ENCODE measurements at places on chromosomes 12 and 14.
A peak's percentile ranks its signal among the peaks of the same experiment; 100 is the strongest.

GRCh38 chr12:109513977-109514376, 36.5 kb downstream of the UBE3B start:
- DNase-seq, result no peak

- DNase-seq, result no peak
These were observed 1.8 kb upstream of the PARP2 start for GRCh38 chr14:20341646-20342045.

- DNase-seq, result no peak
These were observed 8.8 kb upstream of the KRT74 start for GRCh38 chr12:52582486-52582885.

DNA sequence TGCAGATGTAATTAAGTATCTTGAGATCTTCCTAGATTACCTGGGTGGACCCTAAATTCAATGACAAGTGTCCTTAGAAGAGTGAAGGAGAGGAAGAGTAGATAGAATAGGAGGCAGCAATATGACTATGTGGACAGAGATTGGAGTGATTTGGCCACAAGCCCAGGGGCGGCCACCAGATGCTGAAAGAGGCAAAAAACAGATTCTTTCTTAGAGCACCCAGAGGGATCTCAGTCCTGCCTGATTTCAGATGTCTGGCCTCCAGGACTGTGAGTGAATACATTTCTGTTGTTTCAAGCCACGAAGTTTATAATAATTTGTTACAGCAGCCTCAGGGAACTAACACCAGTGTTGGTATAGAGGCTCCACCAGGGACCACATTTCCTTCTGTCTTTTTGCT, 67.3 kb downstream of the DACT1 start:
- DNase-seq, result no peak

DNA sequence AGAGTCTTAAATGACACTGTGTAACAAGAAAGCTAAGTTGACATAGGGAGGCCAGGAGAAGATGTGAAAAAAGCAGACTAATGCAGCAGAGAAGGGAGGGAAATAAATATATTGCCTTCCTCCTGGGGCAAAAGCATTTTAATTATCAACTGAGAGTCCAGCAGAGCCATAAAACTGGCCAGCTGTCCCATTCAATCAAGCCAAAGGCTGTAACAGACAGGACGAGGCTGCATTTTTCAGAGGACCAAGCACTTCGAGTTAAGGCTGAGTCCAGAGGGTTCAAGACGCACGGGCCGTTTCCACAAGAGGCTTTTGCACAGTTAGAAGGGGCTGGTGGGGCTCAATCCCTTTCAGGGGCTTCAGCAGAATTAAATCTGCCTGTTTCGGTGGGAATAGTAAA, 20.4 kb downstream of the MAP3K9 start:
- DNase-seq, result no peak

GRCh38 chr14:104026024-104026423, 59.5 kb upstream of the ASPG start:
- no peak for DNase-seq

DNA sequence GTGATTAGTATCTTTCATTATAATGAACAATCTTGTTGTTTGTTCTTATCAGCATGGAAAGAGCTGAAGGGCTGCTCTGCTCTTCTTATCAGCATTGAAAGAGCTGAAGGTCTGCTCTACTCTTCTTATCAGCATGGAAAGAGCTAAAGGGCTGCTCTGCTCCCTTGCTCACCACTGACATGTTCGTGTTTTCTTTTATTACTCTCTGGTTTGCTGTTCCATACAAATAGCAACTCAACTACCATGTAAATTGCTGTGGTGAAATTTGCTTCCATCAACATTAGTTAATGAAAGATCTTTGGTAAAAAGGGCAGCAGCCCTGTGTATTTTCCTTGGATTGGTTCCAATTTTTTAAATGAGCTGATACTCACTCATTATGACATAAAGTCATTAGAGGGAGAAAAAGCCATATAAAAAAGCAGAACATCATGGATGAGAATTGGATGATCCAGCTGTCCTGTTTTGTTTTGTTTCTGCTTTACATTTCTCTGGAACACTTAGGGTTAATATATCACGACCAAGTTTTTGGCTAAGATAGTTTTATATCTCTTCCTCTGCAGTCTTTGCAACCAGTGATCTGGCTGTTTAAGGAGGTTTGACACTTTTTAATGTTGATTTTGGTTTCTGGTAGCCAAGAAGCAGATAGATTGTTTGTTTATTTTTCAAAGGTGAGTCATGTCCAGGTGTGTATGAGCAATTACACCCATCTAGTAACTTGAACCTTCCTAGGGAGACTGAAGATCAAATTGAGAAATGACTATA, 356.6 kb downstream of the CEP128 start:
- no peak for DNase-seq

DNA sequence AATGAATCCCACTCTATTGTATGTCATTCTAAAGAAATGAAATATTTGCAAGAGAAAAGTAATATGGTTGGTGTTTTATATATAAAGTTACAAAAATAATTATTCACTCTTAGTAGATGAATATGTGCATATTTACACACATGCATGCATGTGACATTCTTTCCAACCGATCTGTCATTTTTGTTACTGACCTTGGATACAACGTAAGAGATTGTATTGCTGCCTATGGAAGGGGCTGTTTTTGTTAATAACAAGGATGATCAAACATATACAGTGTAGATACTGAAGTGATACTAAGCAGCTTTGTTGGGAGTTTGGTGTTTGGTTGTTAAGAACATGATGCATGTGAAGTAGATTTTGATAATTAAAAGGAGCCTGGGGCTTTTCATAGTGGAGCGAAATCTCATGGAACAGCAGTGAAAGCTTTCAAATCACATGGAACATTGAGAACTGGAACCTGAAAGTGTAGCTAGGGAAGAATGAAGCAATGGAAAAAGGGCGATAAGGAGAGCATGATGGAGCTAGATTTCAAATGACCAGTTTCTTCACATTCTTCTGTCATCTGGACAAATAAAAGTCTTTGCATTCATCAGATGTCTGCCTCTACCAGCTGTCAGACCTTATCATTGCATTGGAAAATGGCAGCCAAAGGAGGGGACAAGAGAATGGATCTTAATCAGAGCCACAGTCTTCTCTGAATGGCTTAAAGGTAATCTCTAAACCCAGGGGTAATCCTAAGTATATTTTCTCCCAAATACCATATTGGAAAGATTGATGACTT, 10.0 kb downstream of the BORCS5 start:
- DNase-seq, result no peak

GRCh38 chr14:90253826-90254225, 2.5 kb upstream of the PSMC1 start:
- DNase-seq, result no peak

DNA sequence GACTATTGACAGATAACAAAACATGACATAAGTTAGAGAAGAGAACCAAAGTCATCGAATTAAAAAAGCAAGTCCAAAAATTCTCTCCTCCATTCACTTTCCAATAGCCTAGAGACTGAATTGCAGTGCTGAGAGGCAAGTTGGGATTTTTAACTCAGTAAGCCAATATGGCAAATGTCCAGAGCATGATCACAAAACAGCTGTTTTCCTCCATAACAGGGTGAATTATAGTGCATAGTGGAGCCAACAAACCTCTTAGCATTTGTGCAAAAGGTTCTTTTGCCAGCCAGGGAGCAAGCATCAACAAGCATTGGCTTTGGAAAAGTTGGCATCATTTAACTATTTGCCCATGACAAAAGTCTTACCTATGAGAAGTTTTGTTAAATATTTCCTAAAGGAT, 458.8 kb upstream of the NOVA1 start:
- no peak for DNase-seq

DNA sequence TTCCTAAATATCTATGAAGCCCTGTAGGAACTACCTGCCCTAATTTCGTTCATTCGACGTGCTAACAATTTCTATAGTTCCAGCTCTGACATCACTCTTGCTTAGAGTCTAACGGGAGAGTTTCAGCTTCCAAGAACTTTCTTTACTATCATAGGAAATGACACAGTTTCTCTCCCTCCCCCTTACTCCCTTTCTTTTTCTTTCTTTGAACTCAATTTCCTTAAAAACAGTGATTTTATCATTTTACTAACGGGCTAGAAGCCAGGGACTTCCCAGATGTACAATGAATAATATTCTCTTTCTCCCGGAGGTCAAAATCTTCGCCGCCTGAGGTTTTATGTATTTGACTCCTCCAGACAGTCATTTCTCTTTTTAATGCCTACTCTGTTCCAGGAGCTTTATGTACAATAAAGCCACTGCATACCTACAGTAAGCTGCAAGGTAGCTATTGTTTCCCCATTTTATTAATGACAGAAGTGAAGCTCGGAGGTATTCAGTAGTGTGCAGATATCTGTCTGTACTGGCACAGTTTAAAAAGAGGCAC, 15.7 kb downstream of the SMCO2 start:
- DNase-seq, result peak; percentile 52

DNA sequence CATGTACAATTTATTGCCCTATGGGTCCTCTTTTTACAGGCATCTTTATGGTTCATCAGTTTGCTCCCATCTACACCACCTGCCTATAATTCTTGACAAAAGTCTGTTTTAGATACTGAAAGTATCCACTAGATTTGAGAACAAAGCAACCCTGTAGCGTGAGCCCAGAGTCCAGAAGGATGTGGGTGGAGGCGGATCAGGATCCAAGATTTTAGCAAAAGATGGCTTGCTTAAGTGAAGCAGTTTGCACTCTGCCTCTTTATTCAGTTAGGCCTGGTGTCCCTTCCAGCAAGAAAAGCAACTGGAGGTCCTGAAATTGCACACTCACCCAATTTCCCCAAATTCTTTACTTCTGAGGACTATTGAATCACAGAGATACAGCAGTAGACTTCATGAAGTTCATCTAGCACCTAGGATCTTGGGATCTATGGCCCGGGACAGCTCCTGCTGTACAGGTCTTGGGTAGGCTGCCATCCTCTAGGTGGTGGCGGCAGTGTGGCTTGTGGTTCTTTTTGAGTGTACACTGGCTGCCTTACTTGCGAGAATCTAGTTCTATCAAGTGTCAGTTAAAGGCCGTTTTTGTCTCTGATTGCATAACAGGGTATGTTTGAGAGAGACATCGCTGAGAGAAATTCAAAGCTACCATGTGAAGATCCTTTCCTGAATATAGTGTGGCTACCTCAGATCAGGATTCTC, 873.2 kb downstream of the NRXN3 start:
- DNase-seq, result no peak

DNA sequence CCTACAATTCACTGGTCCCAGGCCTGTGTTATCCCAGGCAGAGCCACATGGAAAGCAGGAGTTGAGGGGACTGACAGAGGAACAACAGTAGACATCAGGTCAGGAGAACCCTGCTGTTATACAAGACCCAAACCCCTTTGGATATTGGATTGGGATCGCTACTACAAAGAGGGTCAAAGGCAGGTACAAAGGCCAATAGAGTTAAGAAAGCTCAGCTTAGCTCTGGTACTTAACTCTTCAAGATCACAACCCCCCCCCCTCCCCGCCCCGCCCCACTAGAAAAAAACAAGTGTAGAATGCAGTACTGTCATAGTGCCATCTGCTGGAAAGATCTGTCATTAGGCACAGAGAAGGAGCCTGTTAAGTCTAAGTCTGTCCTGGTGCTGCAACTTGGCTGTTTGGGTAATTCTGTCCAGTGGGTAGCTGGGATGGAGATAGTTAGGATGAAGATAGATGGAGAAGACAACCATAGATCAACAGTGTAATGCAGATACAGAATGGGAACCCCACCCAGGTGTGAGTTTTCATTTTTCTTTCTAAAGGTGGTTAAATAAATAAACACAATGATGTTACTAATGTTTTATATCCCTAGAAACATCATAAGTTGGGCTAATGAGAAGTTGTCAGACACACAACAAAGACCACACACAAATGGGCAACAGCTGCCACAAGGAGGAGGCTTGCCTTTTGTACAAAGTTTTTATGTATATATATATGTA, 17.2 kb downstream of the REM2 start:
- peak; percentile 56 for DNase-seq

DNA sequence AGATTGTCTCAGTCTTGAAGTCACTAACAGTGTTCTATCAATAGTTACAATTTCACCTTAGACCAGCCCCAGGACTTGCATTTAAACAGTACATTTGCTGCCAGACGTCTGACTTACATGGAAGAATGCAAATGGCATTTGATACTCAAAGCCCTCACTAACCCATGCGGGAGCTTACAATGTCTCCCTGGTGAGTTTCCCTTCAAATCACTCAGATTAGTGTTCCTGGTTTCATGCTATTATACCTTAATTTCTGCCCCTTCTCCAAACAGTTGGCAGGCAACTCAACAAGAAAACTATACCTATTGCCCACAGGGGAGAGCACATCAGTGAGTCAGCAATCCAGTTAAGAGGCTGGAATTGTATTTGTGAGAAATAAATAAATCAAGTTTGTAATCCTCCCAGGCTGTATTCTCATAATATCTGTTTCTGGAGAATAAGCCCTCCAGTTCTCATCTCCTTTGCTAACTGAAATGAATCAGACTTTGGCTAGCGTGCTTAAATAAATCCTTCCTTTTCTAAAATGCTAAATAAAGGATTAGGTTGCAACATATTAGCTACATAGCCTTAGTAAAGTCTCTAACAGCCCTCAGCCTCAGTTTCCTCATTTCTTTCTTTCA, 23.7 kb downstream of the GSTZ1 start:
- no peak for DNase-seq

DNA sequence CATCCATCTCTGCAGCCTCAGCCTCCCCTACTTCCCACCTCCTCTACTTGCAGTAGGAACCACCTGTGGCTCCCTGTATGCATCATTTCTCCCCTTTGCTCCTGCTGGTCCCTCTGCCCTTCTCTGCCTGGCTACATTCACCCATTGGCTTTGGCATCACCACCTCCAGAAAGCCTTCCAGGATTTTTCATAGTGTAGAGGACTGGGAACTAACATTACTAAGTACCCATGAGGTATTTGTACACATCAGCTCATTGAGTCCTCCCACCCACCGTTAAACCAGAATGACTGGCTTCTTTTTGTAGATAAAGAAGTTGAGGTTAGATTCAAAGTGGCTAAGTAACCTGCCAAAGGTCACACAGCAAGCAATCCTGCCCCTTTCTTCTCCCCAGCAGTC, 17.1 kb downstream of the SYNE3 start:
- DNase-seq, result no peak

DNA sequence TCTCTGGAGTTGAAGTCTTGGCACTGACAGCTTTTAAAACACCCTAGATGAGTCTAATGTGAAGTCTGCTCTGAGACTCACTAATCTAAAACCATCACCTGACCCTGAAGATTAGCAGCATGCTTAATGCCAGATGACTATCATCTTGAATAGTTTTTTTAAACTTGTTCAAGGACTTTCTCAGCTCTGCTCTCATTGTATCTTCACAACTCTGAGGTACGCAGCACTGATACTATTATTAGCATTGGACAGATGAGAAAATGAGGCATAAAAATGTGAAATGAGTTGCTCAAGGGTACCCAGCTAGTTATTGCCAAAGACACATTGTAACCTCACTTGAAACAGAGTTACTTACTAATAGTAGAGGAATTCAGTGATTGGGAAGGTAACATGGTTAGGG, 4.8 kb downstream of the SLC38A1 start:
- no peak for DNase-seq

- DNase-seq, result no peak
These were observed 20.8 kb downstream of the TPCN1 start for GRCh38 chr12:113242026-113242418.

DNA sequence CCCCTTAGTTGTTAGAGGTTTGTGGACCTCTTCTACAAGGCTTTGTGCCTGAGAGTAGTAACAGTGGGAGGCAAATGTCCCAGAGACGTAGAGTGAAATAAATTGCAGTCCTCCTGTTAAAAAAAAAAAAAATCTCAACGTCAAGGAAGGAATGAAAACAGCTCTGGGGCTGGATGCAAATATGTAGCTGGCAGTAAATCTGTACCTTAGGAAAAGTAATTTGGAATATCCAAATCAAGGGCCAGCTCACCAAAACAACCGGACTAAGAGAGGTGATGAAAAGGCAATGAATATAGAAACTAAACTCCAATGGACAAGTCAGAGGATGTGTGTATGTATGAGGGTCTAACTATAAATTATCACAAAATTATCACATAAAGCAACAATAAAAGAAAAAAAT, 27.0 kb downstream of the SINHCAF start:
- no peak for DNase-seq
